ENCODE measurements at places on chromosomes 13 and 19. TPM values are rescaled to one million over a fixed set of nuclear protein-coding genes. Genes with fewer than 3 reads are reported as not detected.

DNA sequence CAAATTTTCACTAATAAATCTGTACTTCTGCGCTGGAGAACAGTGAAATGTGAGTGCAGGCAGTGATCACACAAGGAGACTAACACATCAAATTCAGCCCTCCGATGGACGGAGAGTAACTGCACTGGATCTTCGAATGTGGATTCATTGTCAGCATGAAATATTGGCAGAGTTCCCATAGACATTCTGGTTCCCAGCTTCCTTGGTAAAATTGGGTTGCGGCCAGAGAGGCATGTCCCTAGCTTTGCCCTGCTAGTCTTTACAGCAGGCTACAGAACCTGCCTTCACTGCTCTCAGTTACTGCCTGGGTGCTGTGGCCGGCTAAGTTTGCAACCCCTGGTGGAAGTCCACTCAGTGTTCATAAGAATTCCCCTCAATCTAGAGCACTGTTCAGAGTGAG is 32.3 kb upstream of the UQCRFS1 start:
- DNase-seq = no peak

- DNase-seq = no peak
Observed at GRCh38 chr19:3691372-3691716, 8.9 kb downstream of the PIP5K1C start.

DNA sequence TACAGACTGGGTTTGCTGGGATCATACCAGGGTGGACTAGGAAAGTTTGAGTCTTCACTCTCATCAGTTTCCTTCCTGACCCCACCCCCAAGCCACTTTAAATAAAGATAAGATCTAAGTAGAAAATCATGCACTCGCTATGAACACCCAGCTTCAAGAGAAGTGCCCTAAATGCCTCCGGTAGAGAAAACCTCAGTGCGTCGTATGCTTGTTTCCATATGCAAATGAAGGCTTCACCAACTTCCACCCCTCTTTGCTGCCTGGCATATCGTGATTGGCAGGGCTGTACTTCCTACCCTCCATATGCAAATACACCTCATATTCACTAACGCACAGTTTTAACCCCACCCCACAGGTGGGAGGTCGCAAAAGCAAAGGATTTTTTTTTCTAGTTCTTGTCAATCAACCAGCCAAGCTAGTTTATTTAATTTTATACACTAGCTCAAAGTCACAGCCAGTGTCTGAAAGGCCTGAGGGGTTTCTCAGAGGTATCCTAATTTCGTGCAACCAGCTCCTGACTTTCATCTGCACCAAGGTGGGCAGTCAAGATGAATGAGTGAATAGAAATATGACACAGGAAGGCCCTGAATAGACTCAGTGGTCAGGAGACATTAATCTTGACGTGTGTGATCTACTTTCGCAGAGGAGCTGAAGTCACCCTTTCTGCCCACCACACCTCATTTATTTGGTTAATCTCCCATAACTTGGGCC is 121.1 kb upstream of the TSHZ3 start:
- DNase-seq = no peak

DNA sequence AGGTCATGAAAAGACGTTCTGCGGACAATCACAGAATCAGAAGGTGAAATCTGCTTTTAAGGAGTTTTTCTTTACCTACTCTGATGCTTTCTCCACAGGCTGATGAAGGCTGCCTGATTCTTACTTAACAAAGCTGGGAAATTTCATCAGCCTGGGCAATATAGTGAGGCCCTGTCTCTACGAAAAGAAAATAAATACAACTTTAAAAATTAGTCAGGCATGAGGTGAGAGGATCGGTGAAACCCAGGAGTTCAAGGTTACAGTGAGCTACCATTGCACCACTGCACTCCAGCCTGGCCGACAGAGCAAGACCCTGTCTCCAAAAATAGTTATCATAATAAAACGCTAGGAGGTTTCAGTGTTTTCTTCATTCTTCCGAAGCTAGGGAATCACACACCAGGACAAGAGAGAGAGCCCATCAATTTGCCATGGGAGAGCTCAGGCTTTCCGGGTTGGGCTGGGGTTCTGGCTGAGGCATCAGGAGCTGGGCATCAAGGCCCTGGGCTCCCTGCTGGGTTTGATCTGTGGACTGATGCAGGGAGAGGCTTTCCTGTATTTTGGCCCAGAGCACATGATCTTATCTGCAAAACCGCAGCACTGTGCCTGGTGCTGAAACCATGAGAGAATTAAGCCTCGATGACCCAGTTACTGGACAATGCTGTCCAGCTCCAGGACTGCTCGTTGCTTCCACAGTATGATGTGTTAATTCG is 25.1 kb upstream of the CEBPG start:
- DNase-seq = peak; percentile 19

GRCh38 chr13:51998723-51999509 is 12.3 kb downstream of the ATP7B start:
- DNase-seq = no peak

GRCh38 chr13:26050568-26051230 is 1.1 kb downstream of the SHISA2 start:
- peak; percentile 69 for DNase-seq

DNA sequence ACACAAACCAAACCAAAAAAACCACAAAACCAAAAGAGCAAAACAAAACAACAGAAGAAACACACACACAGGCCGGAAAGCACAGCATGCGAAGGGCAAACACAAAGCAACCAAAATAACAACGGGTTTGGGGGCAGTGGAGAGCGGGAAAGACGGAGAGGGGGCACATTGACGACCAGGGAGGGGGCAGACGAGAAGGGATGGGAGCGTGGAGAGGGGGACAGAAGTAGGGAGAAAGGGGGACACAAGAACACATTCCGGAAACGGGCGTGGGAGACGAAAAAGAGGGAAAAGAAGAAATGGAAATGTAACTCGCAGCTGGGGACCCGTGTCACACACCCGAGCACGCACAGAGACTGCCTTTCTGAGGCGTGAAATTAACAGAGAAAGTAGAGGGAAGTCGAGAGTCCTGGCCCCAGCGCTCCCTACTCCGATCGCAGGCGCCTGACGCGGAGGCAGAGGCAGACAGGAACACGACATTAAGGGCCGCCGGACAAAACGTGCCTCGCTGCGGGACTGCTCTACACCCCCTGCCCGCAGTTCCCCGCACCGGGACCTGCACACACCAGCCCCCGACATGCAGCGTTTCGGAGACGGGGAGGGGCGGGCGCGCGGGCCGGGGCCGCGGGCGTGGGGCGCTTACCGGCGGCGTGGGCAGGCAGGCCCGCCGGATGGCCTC is 652 bp downstream of the POU4F1 start:
- DNase-seq = no peak

GRCh38 chr13:98972059-98972458 is 5.8 kb downstream of the DOCK9 start:
- no peak for DNase-seq

- DNase-seq = peak; percentile 82
Observed at GRCh38 chr19:32675720-32676185, at the start of gene RGS9BP. TSS of gene RGS9BP (plus strand) at chr19:32675848. CDS start at chr19:32676264, 416 bp downstream.

DNA sequence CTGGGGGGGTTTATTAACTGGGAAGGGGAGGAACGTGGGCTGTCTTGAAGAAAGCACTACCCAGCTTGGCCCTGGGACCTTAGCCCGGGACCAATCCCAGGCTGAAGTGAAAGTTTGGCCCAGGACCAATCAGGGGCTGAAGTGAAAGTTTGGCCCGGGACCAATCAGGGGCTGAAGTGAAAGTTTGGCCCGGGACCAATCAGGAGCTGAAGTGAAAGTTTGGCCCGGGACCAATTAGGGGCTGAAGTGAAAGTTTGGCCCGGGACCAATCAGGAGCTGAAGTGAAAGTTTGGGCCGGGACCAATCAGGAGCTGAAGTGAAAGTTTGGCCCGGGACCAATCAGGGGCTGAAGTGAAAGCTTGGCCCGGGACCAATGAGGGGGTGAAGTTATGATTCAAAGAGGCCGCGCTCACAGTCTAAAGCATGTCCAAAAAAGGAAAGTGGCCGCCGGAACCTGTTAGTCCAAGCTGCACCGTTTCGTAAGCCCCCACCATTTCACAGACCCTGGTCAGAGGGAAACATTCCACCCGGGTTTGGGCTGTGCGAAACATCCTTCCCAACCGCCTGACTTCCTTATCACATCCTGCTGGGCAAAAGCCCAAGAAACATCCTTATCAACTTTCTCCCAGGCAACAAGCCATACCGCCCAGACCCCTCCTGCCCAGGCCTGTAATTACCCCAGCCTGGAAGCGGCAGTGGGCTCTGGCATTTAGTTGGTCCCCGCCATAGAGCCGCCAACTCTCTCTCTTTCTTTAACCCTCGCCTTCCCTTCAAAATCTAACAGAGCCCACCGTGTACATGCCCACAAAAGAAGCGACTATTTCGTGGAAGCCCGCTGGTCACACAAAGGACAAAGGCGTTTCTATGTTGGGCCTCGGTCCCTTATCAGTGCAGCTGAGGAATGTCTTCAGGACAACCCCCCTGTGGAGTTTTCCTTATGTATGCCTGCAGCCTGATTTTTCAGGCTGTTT is 1.1 kb downstream of the ZNF850 start:
- peak; percentile 77 for DNase-seq

DNA sequence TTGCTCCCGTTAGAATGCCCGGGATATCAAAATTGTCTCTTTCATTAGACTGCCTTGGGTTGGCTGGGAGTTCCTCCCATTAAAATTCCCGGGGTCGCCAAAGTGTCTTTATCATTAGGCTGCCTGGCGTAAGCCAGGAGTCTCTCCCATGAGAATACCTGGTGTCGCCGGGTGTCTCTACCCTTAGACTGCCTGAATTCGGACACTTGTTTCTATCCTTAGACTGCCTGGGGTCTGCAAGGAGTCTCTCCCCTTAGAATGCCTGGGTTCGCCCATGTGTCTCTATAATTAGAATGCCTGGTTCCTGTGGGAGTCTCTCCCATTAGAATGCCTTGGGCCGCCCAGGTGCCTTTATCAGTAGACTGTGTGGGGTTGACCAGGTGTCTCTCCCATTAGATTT is 1538.2 kb downstream of the UQCRFS1 start:
- no peak for DNase-seq

DNA sequence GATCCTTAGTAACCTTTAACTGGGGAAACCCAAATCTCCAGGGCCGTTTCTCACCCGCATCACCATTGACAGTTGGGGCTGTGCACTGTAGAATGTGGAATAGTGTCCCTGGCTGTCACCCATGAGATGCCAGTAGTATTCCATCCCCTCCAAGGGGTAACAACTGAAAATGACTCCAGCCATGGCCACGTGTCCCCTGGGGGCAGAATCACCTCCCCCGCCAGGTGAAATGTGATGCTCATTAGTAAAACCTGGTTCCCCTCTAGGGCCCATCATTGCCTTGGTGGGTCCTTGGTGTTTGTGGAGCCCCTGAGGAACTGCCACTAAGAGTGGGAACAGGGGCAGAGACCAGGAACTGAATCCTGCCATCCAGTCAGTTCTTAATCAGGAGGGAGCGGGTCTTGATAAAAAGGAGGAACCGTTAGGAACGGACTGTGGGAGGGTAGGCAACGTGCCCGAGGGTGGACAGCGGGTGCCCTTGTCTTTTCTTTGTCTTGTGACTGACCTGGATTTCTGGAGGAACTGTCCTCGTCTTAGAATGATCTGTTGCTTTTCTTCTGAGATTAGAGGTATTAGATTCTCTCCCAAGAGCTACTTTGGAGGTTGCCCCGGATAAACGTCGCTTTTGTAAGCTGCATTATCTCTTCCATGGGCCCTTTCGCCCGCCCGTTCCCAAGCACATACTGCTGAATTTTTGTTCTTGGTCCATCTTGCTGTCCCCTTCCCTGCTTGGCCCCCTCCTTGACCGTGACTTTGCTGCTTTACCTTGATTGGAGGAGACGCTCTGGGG is 3.5 kb downstream of the MYO9B start:
- no peak for DNase-seq

- DNase-seq = no peak
Observed at GRCh38 chr19:39501340-39501739, 2.6 kb downstream of the DLL3 start.

DNA sequence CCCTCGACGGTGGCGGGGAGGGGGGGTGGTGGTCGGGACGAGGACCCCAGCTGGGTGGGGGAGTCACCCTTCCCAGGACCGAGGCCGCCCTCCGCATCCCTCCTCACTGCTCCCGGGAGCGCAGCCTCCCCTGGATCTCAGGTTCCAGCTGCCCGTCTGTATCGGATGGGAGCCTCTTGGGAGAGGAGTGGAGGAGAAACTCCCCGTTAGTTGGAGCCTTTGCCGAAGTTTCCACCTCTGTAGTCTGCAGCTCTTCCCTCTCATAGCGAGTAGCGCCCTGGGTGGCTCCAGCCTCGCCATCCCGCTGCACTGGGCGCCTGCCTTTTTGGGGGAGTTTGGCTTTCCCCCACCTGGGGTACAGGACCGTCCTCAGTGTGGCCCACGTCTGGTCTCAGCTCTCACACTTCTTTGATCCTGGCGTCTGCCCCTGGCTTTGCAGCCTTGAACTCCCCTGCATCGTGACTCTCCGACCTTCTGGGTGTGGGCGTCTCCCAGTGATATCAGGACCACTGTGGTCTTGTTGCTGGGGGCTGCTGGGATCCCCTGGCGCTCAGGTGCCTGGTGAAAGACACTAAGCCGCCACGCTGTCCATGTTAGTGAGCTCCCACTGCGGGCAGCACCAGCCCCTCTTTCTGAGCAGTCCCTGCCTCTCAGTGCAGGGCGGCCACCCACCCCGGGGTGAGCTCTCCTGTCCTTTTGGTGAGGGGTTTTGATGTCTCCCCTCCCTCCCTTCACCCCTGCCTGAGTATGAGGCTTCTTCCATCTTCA is 1.1 kb downstream of the CNOT3 start:
- DNase-seq = no peak

GRCh38 chr13:34026308-34026707 is 208.4 kb downstream of the RFC3 start:
- no peak for DNase-seq

GRCh38 chr19:42185277-42185676 is 32.2 kb downstream of the DEDD2 start:
- DNase-seq = no peak

- peak; percentile 6 for DNase-seq
Observed at GRCh38 chr19:17001603-17002183, 24.9 kb downstream of the CPAMD8 start.

- DNase-seq = peak; percentile 60
Observed at GRCh38 chr13:21675095-21675991, 4.5 kb downstream of the FGF9 start.

GRCh38 chr13:97441368-97441767 is 7.4 kb downstream of the RAP2A start:
- no peak for DNase-seq

ENOX1 gene
- 1.8 TPM for total RNA-seq

ZNF506 gene
- 68.1 TPM for total RNA-seq

KRTDAP gene
- not detected for total RNA-seq

S1PR5 gene
- 0.27 TPM for total RNA-seq

CCDC159 gene
- total RNA-seq = 27.0 TPM

NXNL1 gene
- not detected for total RNA-seq

SLITRK6 gene
- not detected for total RNA-seq

CAMSAP3 gene
- total RNA-seq = 25.4 TPM

ZNF784 gene
- total RNA-seq = 5.1 TPM

ZNF225 gene
- total RNA-seq = 5.2 TPM
